Thymus (tissue), 14 donors: ENCODE measurements at places on chromosomes 4 and X. TPM values are rescaled to one million over a fixed set of nuclear protein-coding genes. Genes with fewer than 3 reads are reported as not detected.

GRCh38 chr4:188986271-188986689 lies 847.0 kb downstream of the TRIML1 start:
- DNase-seq, result no peak

- no peak for DNase-seq
These were observed 1350.0 kb downstream of the ADGRL3 start for GRCh38 chr4:62550121-62550520.

DNA sequence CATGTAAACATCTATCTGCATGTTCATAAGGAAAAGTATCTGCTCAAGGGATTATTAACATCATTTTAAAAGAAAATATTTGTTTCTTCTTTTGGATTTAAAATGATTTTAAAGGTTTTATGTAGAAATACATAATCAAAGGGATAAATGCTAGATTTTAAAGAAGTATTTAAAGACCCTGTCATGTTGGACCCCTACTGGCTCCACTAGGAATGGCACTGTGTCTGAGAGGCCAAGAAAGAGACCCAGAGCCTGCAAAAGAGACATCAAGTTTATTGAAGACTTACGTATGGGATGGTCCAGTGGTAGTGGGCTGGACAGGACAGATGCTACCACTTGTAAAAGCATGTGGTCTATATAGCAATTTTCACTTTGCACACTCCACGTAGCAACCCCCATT lies 78.7 kb upstream of the PCDH18 start:
- DNase-seq, result no peak

GRCh38 chr4:185987961-185988627 lies 80.9 kb upstream of the TLR3 start:
- no peak for DNase-seq

GRCh38 chr4:56909086-56909894 lies 1.6 kb downstream of the REST start:
- DNase-seq, result peak; percentile 49

- DNase-seq, result no peak
These were observed 283.6 kb downstream of the RPA4 start for GRCh38 chrX:97167333-97167732.

- DNase-seq, result peak; percentile 14
These were observed 38.2 kb downstream of the HPGDS start for GRCh38 chr4:94304365-94304971.

DNA sequence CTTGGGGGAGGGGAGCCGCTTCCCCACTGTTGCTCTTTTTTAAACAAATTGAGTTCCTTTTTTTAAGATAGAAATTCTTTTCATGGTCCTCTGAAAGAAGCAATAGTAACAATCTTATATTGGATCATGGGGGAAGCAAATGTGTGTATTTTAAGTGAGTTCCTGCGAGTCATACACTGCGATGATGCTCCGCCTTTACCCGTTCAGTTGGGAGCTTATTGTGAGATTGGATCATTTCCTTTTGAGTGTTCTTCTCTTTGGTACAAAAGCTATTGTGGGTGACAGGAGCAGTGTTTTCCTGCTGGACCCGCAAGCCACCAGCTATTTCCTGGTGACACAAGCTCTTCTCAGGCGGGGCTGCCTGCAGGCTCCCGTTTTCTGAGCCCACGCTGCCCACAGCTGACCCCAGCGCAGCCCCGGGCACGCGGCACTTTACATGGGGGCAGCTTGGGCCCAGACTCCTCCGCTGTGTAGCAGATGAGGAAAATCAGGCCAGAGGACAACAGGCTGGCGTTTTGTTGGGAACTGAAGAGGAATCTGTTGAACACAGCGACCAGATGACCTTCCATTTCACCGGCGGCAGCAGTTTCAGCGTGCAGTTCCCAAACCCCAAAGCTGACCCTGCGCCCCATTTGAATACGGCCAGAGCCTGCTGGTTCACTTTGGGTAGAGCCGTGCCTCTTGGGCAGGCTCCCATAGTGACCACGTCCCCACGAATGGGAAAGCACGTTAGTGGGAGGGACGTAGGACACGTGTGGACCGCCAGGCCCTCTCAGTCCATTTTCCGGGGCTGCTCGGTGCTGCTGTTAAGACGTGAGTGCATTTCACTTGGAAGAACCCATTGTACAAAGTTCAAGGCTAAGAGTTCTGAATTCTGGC lies 12.2 kb downstream of the TADA2B start:
- DNase-seq, result no peak

DNA sequence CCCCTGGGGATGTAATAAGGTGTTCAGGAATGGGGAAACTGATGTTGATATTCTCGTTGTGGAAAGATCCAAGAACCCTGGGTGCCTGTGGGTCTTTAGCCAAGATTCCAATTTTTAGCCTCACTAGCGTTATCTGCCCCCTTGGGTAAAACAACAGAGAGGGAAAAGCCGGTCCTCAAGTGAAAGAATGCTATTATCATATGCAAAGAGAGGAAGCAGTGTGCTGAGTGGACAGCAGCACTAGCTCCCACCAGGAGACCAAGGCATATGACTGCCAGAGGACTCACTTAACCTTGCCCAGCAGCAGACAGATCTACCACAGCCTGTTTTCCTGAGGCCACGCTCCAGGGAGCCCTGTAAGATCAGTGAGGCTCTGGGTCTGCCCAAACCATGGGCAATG lies 257.9 kb upstream of the CPEB2 start:
- DNase-seq, result no peak

DNA sequence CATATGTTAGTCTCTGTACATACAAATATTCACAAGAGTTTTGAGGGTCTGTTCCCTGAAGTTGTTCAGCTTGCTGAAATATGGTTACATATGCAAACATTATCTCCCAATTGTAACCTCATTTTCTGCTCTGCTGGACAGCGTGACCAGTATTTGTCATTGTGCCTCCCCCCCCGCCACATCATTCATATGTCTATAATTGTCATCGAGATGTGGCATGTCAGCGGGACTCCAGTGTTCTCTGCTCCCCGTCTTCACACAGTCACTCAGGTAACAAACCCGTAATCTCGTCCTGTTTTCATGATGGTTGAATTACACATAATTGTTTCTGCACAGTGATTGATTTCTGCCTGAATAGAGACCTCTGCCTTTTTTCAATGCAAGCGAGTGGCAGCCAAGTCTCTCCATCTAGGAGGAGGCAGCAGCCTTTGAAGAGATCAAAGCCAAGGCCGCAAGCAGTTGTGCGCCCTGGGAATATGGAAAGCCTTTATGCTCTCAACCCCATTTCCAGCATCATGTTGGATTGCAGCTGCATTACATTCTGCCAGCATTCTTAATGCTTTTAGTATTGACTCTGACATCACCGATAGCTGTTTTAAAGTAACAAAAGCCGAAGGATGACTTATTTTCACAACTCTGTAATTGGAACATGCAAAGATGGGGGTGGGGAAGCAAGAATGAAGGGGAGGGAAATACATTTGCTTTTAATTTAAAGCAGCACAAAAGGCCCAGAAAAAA lies 27.4 kb downstream of the LEF1 start:
- DNase-seq, result no peak

- DNase-seq, result no peak
These were observed 783.5 kb downstream of the STPG2 start for GRCh38 chr4:97359826-97360225.

DNA sequence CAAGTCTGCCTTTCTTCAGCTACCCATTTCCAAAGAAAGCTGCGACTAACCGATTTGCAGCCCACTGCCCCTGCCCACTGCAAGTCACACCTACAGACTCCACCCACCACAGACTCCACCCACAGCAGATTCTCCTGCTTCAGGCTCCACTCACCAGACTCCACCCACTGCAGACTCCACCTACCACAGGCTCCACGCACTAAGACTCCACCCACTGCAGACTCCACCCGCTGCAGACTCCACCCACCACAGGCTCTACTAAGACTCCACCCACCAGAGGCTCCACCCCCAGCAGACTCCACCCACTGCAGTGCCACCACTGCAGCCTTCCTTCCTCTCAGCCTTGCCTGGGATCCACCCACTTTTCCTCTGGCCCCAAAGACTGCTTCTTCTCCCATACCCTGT lies 41.3 kb downstream of the ABLIM2 start:
- DNase-seq, result no peak

Gene CT45A5
- polyA plus RNA-seq, result 0.71 TPM

- peak; percentile 40 for DNase-seq
These were observed 7.5 kb upstream of the BCOR start for GRCh38 chrX:40104985-40105834.

DNA sequence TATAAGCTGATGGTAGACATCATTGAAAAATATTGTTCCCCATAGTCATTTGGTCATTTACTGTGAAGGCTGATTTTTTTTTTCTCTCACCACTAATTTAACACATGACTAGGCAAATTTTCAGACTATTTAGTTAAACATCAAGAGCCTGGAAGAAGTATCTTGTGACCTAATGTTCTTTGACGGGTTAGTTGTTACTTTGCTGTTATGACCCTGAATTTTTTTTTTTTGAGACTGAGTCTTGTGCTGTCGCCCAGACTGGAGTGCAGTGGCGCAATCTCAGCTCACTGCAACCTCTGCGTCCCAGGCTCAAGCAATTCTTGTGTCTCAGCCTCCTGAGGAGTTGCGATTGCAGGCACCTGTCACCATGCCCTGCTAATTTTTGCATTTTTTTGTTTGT lies 67.0 kb downstream of the HPF1 start:
- DNase-seq, result no peak

GRCh38 chrX:41781500-41781899 lies 57.5 kb downstream of the GPR82 start:
- DNase-seq, result no peak

- DNase-seq, result no peak
These were observed 109.2 kb downstream of the ARHGAP10 start for GRCh38 chr4:147840838-147841738.

Gene RBMXL3
- not detected for polyA plus RNA-seq

Gene RAB33B
- 6.7 TPM for polyA plus RNA-seq

Gene TIGD4
- 0.43 TPM for polyA plus RNA-seq

- DNase-seq, result no peak
These were observed 40.1 kb upstream of the RPA4 start for GRCh38 chrX:96843566-96843965.

DNA sequence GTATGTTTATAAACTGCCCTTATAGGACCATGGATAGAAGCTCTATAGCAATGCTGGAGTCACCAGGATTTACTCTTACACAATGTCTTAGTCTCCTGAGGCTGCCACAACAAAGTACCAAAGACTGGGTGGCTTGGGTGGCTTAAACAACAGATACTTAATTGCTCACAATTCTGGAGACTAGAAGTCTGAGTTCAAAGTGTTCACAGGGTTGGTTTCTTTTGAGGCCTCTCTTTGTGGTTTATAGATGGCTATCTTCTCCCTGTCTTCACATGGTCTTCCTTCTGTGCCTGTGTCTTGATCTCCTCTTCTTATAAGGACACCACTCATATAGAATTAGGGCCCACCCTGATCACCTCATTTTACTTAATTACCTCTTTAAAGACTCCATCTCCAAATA lies 2.0 kb upstream of the TRPC3 start:
- DNase-seq, result no peak

Gene HCFC1
- 21.9 TPM for polyA plus RNA-seq

Gene LUZP4
- not detected for polyA plus RNA-seq

GRCh38 chr4:113349430-113349829 lies 300.0 kb downstream of the ANK2 start:
- no peak for DNase-seq

GRCh38 chr4:175421506-175421905 lies 390.6 kb downstream of the GPM6A start:
- DNase-seq, result no peak

Gene MGAT4D
- not detected for polyA plus RNA-seq

DNA sequence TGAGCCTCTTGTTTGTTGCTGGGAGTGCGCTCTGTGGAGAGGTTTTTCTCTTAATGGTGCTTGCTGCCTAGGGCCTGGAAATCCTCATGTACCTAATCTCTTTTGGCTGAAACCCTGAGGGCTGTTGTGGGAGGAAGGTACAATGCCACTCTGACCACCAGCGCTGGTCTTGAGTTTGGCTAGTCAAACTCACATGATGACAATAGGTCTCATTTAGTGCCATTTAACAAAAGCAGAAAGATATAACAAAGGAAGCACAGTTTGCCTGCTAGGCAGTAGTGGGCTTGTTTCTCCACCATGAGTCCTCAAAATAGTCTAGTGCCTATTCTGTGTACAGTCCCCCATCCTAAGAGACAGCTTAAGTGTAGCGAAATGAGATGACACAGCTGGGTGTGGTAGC lies 111.3 kb downstream of the TSPAN7 start:
- DNase-seq, result no peak

DNA sequence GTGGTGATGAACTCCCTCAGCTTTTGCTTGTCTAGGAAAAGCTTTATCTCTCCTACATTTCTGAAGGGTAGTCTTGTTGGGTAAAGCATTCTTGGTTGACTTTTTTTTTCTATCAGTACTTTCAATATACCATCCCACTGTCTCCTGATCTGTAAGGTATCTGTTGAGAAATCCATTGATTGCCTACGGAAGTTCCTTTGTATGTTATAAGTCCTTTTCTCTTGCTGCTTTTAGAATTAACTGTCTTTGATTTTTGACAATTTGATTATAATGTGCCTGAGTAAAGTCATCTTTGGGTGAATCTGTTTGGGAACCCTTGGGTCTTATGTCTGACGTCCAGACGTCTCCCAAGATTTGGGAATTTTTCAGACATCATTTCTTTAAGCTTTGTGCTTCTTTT lies 30.8 kb downstream of the SCLT1 start:
- no peak for DNase-seq

Gene LGI2
- polyA plus RNA-seq, result 2.1 TPM

Gene ETDA
- polyA plus RNA-seq, result not detected

DNA sequence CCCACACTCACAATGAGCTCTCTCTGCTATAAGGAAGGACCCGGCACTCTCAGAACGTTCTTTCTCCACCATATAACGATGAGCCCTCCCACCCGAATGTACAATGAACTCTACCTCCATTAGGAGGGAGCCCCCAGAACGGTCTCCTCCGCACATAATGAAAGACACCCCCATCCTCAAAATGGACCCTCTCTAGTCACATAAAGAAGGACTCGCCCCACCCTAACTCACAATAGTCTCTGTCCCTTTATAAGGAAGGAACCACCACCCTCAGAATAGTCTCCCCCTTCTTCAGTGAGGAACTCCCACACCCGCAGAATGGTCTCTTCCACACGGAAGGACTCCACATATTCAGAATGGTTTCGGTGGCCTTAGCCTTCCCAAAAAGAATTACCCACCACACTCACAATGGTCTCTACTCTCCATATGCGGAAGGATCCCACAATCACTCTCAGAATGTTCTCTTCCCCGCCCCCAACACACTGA lies 477 bp downstream of the SLC35A2 start:
- DNase-seq, result no peak

- no peak for DNase-seq
These were observed 30.2 kb downstream of the BCORL1 start for GRCh38 chrX:130012683-130013082.

- DNase-seq, result no peak
These were observed 34.2 kb upstream of the ZNF518B start for GRCh38 chr4:10491401-10491800.

Gene TENM3
- 2.1 TPM for polyA plus RNA-seq

- DNase-seq, result no peak
These were observed 103.9 kb downstream of the MMRN1 start for GRCh38 chr4:89998469-89999011.

- DNase-seq, result peak; percentile 29
These were observed 332.7 kb downstream of the MID1IP1 start for GRCh38 chrX:39133971-39134370.
